ENCODE measurements at places on chromosomes 16 and 17.

DNA sequence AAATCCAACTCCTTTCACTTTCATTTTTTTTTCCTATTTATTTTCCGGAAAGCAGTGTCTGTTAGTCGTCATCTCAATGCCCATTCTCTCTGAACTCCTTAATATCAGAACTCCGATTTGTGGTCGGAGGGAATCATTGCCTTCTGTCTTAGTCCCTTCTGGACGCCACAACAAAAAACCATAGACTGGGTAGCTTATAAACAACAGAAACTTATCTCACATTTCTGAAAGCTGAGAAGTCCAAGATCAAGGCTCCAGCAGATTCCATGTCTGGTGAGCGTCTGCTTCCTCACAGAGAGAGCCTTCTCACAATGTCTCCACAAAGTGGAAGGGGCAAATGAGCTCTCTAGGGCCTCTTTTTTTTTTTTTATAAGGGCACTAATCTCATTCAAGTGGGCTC lies 296.6 kb upstream of the CDH11 start:
- DNase-seq = no peak

GRCh38 chr17:61400717-61401388 lies 1.2 kb downstream of the TBX2 start:
- no peak for DNase-seq

DNA sequence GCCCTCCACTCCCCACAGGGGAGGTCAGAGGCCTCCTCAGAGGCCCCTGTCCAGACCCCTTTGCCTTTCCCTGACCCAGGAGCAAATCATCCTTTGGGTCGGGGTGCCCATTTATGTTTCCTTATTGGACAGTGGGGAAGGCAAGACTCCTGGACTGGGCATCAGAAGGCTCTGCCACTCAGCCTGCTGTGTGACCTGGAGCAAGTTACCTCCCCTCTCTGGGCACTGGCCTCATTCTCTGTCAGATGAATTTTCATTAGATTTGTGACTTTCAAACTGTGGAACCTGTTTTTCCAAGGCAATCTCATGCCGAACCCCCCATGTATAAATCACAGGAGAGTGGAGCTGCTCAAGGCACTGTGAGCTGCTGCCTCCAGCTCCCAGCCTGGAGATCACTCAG lies 47.0 kb upstream of the TOB1 start:
- no peak for DNase-seq

DNA sequence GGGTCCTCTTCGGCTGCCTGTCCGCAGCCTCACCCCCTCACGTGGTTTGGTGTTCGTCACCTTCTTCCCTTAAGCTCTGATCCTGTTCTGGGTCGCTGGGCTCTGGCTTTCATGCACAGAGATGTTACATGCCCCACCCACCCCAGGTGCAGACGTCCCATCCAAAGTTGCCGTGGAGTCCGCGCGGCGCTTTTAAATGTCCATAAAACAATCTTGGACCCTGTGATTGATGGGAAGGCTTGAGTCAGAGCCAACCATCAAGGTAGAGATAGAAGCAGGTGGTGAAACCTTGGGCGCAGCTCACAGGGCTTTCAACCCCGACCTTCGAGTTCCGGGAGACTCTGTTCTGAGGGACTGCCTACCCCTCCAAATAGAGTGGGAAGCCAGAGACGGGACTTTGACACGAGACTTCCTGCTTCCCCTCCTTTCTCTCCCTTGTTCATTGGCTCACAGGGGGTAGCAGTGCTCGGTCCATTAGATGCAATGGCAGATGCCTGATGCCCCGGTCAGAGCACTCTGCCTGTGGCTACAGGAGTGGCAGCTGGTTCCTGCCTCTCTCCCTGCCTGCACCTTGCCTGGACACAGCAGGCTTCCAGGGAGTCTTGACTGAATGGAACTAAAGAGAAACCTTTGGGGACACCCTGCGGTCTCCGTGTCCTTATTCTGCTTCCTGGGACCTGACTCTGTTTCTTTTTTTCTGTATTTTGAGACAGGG lies 4.0 kb downstream of the ENGASE start:
- no peak for DNase-seq

- peak; percentile 87 for DNase-seq
These were observed 14.6 kb upstream of the SBK1 start for GRCh38 chr16:28277537-28278388.

DNA sequence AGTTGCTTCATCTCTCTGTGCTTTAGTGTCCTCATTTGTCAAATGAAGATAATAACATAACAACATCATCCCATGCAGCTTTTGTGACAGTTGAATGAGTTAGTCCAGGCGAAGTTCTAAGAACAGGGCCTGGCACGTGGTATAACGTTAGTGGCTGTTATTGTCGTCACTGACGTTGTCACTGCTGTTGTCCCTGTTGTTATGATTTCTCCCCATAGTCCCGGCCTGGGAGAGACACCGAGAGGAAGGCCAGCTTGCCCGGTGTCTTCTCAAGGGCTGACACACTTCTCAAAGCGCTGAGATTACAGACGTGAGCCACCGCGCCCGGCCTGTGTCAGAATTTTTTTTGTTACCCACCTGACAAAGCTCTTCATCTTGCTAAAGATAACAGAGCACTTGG lies 29.9 kb downstream of the ABR start:
- DNase-seq = no peak

DNA sequence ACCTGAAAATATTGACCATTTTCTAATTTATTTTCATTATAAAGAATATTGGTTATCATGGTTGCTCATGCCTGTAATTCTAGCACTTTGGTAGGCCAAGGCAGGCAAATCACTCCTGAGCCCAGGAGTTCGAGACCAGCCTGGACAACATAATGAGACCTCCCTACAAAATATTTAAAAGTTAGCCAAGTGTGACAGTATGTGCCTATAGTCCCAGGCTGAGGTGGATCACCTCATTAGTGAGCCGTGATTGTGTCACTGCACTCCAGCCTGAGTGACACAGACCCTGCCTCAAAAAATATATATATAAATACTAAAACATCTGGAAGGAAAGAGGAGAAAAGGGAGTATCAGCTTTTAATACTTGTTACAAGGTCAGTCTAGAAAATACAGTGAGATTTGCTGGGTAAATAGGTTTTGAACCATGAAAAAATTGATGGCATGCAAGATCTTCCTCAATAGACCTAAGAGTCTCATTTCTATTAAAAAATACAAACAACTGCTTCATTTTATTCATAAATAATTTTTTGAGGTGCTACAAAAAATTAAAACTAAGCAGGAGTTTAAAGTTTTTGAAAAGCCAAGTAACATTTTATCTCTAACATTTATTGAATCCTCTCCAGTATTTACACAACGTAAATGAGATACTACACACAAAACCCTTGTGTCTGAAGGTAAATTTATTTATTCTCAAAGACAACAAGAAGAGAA lies 47.7 kb downstream of the TUBD1 start:
- DNase-seq = peak; percentile 58

DNA sequence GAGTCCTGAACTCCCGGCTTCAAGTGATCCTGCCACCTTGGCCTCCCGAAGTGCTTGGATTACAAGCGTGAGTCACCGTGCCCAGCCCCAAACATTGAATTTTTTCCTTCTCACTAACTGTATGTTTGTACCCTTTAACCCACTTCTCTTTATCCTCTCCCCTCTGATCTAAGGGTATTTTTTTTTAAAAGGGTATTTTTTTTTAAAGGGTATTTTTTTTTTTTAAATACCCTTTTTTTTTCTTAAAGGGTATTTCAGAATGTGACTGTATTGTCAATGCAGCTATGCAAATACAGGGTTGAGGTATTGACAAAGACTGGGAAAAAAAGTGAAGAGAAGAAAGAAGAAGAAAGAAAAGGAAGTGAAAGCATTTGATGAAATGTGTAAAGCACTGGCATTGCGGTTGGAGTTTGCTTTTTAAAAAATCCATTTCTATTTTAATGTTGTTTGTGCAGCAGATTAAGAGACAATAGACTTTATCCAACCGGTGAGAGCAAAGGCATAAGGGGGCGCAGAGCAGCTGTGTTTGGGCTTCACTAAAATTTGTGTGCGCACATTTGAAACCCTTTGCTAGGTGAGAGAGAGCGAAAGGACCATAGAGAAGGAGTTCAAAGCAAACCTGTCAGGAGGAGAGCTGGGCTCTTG lies 42.4 kb downstream of the SYT17 start:
- DNase-seq = peak; percentile 4

- DNase-seq = no peak
These were observed 17.5 kb downstream of the B9D1 start for GRCh38 chr17:19345067-19345460.

DNA sequence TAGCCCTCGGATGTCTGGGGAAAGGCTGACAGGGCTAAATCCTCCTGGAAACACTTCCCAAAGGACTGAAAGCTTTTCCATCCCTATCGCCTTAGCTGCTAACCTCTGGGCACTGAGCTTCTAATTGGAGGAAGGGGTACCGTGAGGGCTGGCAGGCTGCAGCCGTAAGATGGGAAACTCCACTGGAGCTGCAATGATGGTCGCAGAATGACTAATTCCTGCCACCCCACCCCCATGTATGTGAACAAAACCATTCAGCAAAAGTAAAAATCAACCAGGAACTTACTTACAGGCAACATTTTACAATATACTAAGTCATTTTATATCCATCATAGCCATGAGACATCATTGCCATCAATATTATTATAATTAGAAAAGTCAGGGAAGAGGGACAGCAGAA lies 133.3 kb downstream of the ABCC12 start:
- no peak for DNase-seq

- DNase-seq = no peak
These were observed 8.3 kb upstream of the CRISPLD2 start for GRCh38 chr16:84811529-84811928.

- no peak for DNase-seq
These were observed 57.1 kb downstream of the SPECC1 start for GRCh38 chr17:20066253-20066652.

DNA sequence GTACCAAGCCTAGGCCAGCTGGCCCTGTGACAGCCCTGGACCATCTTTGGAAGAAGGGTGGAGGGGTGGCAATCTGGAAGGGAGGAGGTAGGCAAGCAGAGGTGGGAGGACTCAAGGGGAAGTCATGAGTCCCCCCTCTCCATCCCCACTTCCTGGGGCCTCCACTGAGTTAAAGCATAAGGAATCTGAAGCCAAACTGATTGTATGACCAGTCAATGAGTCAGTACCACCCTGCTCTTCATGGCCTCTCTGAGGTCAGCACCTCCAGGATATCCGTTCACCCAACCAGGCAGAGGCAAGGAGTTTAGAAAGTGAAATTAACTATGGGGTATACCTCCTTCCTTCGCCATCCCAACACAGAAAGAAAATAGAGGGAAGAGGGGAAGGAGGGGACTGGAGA lies 272.7 kb downstream of the SOX9 start:
- peak; percentile 46 for DNase-seq

DNA sequence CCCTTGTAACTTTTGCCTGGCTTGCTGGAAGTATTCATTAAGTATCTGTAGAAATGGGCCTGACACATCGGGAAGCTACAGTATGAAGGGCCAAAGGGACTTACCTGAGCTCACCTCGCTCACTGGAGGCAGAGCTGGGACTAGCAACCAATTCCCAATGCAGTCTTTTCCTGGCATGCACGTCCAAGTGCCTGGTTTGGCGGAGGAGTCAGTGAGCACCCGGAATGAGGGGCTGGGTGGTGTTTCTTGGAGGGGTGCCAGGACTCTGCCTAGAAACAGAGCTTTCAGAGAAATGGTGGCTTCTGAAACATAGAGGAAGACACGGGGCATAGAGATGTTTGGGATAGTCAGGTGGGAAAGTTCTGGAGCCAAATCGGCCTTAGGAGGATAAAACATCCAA lies 18.4 kb upstream of the GPRC5C start:
- no peak for DNase-seq

DNA sequence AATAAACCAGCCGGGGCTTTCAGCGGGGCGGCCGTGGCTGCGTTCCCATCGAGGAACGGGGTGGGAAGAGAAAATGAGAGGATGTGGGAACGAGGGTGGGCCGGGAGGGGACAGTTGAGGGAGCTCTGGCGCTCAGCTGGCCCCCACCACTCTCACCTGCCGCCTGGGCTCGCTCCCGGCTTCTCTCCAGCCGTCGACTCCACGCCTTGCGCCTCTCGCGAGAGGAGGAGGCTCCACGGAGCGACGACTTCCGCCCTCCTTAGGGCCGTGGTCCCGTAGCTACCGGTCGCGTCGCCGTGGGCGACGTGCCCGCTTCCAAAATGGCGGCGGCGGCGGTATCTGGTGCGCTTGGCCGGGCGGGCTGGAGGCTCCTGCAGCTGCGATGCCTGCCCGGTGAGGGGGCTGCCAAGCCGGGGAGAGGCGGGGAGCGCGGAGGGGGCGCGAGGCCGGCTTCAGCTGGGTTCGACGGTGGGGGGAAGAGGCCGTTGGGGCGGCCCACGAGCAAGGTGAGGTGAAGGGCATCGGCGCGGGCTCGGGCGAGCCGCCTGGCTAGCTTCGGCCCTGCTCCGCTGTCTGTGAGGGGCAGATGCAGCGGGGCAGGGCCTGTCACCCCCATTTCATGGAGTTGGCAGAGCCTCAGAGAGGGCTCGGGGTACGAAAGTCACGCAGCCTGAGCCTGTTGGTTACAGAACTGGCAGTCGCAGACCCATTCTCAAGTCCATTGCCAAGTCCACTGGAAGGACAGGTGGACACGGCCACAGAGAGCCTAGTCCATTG lies at the start of the genes CIAPIN1 and COQ9:
TSS of gene CIAPIN1 (minus strand) at position 200 of the 777 bp plus-strand sequence. CDS start 6,457 bp downstream, outside the sequence.
TSS of gene COQ9 (plus strand) at position 294 of the 777 bp plus-strand sequence. CDS start at position 321, 27 bp downstream.
- peak; percentile 99 for DNase-seq

DNA sequence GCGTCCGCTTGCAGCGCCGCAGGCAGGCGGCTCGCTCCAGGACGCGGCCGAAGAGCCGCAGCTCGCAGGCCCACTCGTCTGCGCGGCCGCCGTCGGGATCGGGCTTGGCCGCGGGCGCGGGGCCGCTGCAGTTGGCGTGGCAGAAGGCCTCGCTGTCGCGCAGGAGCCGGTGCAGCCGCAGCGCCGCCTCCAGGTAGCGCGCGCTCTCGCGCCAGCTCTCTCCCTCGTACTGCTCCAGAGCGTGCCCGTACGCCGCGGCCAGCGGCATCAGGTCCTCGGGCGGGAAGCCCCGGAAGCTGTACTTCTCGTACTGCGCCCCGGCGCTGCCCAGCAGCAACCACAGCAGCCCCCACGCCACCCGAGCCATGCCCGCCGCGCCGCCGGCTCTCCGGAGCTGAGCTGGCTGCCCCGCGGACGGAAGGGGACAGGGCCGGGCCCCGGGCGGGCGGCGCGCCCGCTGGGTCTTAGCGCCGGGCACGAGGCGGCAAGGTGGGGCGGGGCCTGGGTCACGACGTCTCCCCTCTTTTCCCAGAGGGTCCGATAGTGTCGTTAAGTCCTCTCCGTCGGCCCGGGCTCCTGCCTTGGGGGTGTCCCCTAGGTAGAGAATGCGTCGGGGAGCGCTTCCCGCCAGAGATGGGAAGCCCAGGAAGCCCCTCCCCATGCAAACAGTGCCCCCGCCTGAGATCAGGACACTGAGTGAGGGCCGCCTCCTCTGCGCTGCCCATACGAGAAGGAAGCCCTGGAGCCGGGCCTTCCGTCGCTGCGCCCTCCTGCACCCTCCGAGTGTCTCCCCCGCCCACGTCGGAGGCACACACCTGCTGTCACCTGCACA lies at the start of gene P3H4:
TSS of gene P3H4 (minus strand) at position 401 of the 832 bp plus-strand sequence. CDS start at position 367, 34 bp downstream.
- DNase-seq = peak; percentile 90

DNA sequence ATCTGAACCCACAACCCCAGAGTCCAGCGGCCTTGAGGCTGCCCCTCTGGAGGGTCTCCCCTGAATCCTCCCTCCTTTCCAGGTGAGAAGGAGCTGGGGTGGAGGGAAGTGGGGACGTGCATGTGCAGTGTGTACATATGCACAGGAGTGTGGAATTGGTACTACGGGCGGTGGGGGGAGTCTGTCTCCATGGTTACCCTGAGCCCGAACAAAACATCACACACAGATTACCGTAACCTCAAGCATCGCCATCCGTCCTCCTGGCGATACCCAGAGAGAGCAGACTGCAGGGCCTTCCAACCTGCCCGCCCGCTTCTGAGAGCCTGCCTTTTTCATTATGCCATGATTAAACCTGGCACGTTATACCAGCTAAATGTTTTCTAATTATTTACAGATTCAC lies 25.1 kb downstream of the GSG1L start:
- peak; percentile 12 for DNase-seq

- peak; percentile 85 for DNase-seq
These were observed 7.4 kb upstream of the DHRS7B start for GRCh38 chr17:21119247-21119918.
